Effector memory CD4-positive, alpha-beta T cell (primary cell): ENCODE measurements at places on chromosomes 5 and 9.

GRCh38 chr9:20319241-20319640 lies 303.1 kb downstream of the MLLT3 start:
- H3K36me3 ChIP-seq, result no peaks in the 10 kb centered on the region
- peaks cover 28% of the 10 kb centered on the region for H3K4me1 ChIP-seq
- H3K4me3 ChIP-seq, result no peak overlapping the region
- no peak for DNase-seq
- H3K27me3 ChIP-seq, result no peaks in the 10 kb centered on the region

- H3K27ac ChIP-seq, result no peak overlapping the region
- H3K27me3 ChIP-seq, result no peaks in the 10 kb centered on the region
- no peaks in the 10 kb centered on the region for H3K4me1 ChIP-seq
- no peak for DNase-seq
- no peaks in the 10 kb centered on the region for H3K36me3 ChIP-seq
- H3K4me3 ChIP-seq, result no peak overlapping the region
These were observed 176.4 kb upstream of the ANKRD55 start for GRCh38 chr5:56409331-56410190.

- H3K4me1 ChIP-seq, result no peaks in the 10 kb centered on the region
- no peaks in the 10 kb centered on the region for H3K27me3 ChIP-seq
- H3K4me3 ChIP-seq, result no peak overlapping the region
These were observed 98.4 kb upstream of the C9orf72 start for GRCh38 chr9:27671636-27672035.

DNA sequence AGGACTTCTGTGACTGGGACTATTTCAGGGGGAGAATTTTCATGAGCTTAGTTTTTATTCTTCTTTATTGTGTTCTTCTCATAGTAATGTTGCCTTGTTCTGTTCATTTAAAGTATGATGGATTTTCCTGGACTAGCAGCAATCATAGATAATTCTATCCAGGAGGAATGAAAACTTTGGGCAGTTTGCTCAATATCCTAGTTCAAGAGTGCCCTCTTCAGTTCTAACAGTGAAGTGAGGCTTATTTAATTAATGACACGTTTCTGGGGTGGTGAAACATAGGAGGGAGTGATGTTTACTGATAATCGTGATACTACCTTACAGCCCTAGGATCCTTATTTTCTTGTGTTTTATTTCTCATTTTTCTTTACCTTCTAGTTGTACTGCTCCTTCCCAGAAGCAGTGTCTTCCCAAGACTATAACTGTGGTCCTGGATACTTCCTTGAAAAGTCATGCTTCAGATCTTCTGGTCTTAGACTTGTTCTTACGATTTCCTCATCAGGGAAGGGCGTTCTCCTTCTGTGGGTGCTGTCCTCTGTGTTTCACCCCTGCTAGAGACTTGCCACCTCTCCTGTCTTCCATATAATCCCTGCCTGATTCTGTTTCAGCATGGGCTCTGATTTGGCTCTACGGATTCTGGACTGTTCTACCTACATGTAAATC lies 57.4 kb downstream of the CFAP95 start:
- H3K27ac ChIP-seq, result no peak overlapping the region
- no peaks in the 10 kb centered on the region for H3K36me3 ChIP-seq
- H3K27me3 ChIP-seq, result no peaks in the 10 kb centered on the region
- H3K4me3 ChIP-seq, result no peak overlapping the region
- DNase-seq, result no peak

DNA sequence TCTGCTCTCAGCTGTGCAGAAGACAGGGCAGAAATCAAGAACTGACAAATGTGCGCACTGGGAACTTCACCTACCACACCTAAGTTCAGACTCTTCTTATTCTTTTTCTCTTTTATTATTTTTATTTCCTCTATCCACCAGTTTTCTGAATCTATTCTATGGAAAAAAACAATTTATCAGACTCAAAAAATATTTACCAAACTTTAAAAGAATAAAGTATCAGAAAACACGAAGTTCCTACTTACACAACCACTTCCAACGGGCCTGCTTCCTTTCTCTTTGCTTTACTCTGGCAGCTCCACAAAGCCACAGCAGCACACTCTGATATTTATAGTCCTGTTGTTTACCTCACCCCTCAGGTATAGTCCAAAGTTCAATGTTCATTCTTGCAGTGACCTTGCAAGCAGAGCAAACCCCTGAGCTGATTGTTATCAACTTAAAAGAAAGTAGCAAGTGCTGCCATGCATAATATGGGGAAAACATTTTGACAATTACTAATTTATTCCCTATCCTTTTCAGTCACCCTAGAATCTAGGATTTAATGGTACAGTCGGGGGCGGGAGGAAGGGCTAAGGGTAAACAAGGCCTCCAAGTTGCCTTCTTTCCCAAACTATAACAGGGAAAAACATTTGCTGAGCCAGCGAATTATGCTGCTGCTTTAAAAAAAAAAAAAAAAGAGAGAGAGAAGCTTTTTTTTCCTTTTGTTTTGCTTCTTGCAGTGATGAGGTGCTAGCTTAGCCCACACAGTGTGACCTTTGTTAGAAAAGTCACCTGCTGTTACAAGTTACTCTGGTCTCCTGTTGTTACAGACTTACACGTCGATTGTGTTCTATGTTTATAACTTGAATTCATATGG lies at the start of gene SELENOP:
Gene SELENOP, minus strand, starts transcription at position 302 of the 856 bp plus-strand sequence. CDS start 3,539 bp downstream, outside the sequence.
- DNase-seq, result no peak
- H3K4me3 ChIP-seq, result no peak within 1 kb of the TSS
- no peaks in the 10 kb centered on the region for H3K36me3 ChIP-seq
- H3K27me3 ChIP-seq, result no peaks in the 10 kb centered on the region
